ENCODE measurements at places on chromosomes 3 and 15. TPM values are rescaled to one million over a fixed set of nuclear protein-coding genes. Genes with fewer than 3 reads are reported as not detected.

Gene DUOXA2
- not detected for total RNA-seq

Gene FOXB1
- total RNA-seq = not detected

Gene C3orf22
- not detected for total RNA-seq

Gene SLC22A14
- total RNA-seq = under 0.01 TPM

Gene ZBTB47
- 45.8 TPM for total RNA-seq

Gene EBLN2
- total RNA-seq = 3.3 TPM

Gene TGM5
- total RNA-seq = not detected
